ENCODE measurements at places on chromosomes 2 and 18.

DNA sequence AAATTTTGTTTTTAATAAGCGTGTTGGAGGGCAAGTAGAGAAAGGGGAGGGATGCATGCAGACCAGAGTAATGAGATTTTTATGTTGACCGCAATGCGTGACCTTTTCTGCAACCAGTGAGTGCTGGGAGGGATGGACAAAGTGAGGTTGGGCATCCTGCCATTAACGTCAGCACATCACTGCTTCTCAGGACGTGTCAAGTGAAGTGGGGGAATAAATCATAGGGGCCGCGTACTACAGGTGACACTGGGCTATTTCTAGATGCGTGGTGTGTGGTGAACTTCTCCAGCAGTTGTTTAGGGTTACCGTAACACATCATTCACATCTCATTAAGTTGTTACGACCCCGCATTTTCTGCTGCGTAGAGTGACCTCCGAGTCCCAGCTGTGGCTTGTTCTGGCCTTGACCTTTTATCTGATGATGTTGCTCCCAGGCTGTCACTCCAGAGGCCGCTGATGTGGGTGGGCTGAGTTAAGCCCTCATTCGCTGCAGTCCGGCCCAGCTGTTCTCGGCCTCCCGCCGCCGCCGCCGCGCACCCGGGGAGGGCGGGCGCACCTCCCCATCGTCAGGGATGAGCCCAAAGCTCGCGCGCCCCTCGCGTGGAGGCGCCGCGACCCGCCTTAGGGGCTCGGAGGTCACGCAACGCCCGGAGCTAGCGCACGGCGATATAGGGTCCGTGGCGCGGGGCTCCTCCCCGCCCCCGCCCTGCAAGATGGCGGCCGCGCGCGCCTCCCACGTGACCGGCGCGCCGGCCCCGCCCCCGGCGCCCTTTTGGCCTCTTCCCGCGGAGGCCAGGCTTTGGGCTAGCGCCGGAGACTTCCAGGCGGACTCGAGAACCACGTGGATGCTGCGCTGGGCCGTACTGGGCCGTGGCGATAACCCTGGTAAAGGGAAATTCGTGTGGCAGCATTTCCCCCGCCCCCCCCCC, 3.5 kb downstream of the ZCCHC2 start:
- peak; percentile 38 for DNase-seq

DNA sequence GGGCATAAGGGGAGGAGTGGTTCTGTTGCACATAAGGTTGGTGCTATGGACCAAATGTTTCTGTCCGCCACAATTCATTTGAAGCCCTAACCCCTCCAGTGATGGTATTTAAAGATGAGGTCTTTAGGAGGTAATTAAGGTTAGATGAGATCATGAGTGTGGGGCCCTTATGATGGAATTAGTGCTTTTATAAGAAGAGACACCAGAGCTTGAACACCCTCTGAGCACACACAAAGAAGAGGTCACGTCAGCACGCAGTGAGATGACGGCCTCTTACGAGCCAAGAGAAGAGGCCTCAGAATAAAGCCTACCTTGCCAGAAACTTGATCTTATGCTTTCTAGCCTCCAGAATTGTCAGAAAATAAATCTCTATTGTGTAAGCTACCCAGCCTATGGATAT, 386.4 kb upstream of the CYRIA start:
- DNase-seq = no peak

- DNase-seq = peak; percentile 70
These were observed 207.9 kb downstream of the ARL4C start for GRCh38 chr2:234288974-234289455.

- DNase-seq = no peak
These were observed 130.9 kb downstream of the MYCN start for GRCh38 chr2:16071039-16071864.

DNA sequence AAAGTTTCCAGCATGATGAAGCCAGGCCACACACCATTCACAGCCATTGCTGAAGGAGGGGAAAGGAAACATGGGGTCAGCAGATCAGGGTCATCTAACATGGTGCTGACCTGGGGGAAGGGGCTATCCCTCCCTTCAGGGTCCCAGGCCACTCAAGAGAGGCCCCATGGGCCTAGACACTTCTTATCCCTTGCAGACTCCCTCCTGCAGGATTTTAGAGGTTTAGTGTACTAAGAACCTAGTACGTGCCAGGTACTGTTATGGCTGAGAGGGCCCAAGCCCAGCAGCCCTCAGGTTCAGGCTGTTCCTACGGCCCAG, 8.8 kb downstream of the KHK start:
- no peak for DNase-seq

- DNase-seq = no peak
These were observed 122.4 kb upstream of the LINC00305 start for GRCh38 chr18:64271246-64271645.

DNA sequence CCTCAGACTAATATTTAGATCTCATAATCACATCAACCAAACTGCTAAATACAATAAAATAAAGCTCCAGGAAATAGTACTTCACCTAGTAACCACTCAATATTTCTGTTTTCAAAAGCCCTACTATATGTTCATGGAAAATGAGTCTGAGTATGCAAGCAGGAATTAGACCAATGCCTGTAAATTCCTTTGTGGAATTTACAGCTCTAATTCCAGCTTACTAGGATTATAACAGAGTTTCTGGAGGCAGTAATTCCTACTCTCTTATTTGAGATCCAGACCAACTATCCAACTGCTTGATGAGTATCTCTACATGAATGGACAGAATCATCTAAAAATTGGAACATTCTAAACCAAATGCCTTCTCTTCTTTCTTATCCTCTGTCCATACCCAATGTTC, 11.6 kb downstream of the CDKL4 start:
- DNase-seq = no peak
